ENCODE measurements at places on chromosomes 6 and 20. TPM values are rescaled to one million over a fixed set of nuclear protein-coding genes. Genes with fewer than 3 reads are reported as not detected.
A peak's percentile ranks its signal among the peaks of the same experiment; 100 is the strongest.

The SAMD3 gene
- total RNA-seq = 2.2 TPM

The TP53TG5 gene
- not detected for total RNA-seq

The C6orf163 gene
- total RNA-seq = 2.6 TPM

The ABHD16B gene
- total RNA-seq = not detected

The TBXT gene
- not detected for total RNA-seq

DNA sequence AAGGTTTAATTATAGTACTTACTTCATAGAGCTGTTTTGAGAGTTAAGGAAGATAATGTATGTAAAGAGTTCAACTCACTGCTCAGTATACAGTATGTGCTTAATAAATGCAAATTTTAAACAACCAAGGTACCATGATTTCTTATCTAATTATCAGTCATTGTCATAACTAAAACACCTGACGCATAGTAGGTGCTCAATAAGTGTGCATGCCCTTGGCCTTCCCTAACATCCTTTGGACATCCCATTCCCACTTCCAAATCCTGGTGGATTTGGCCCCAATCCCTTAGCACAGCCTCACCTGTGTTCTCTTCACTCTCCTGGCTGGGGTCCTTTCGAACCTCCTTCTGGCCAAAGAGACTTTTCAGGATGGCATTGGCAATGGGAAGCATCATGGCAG is 41.1 kb downstream of the SLC13A3 start:
- no peak for DNase-seq

- DNase-seq = no peak
Observed at GRCh38 chr20:59670786-59671492, 66.6 kb downstream of the PHACTR3 start.

DNA sequence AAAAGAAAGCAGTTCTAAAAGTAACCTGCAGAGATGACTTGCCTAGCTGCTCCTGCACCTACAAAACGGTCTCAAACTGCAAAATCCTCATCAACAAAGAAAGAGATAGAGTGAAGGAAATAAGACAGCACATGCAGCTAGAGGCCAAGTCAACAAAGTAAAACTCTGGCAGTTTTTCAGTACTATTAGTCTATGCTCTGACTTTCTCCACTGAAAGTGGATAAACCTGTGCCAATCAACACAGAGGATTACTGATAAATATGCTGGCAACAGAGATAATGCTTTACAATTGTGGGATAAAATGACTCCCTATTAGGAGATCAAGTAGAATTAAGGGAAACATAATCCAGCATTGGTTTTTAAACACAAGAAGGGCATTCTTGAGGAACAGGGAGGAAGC is 13.4 kb downstream of the KIAA0319 start:
- DNase-seq = no peak

DNA sequence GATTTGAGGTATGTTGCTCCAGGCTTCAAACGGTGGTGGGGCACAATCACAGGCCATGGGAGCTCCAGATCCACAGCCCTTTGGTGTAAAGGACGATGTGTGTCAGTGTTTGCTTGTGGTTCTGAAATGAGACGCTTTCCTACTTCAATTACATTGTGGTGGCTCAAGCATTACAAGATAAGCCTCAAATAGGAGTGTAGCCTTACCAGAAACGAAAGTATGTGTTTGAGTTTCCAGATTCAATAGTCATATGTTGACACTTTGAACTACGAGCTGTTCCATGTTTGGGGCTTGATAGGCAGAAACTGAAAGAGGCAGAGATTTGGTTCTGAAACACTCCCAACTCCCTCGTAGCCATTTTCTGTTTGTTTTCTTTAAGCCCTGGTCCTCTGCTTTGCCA is 187.1 kb downstream of the MYLK4 start:
- DNase-seq = no peak

GRCh38 chr6:144582939-144583613 is 297.9 kb downstream of the UTRN start:
- peak; percentile 19 for DNase-seq

DNA sequence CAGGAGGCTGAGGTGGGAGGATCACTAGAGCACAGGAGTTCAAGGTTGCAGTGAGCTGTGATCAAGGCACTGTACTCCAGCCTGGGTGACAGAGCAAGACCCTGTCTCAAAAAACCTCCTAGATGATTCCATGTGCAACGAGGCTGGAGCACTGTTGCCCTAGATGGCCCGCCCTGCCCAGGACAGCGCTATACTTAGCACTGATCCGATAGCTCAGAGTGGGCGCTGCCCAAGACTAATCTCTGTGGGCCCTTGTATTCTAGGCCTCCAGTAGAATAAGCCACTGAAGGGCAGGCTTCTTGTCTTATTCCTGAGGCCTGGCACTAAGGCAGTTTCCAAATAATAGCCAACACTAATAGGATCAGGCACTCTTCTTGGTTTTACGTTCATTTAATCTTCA is 41.0 kb downstream of the STK35 start:
- no peak for DNase-seq

GRCh38 chr20:52209154-52209571 is 17.6 kb upstream of the ZFP64 start:
- no peak for DNase-seq

GRCh38 chr6:166411721-166412151 is 29.0 kb upstream of the MPC1 start:
- DNase-seq = no peak

DNA sequence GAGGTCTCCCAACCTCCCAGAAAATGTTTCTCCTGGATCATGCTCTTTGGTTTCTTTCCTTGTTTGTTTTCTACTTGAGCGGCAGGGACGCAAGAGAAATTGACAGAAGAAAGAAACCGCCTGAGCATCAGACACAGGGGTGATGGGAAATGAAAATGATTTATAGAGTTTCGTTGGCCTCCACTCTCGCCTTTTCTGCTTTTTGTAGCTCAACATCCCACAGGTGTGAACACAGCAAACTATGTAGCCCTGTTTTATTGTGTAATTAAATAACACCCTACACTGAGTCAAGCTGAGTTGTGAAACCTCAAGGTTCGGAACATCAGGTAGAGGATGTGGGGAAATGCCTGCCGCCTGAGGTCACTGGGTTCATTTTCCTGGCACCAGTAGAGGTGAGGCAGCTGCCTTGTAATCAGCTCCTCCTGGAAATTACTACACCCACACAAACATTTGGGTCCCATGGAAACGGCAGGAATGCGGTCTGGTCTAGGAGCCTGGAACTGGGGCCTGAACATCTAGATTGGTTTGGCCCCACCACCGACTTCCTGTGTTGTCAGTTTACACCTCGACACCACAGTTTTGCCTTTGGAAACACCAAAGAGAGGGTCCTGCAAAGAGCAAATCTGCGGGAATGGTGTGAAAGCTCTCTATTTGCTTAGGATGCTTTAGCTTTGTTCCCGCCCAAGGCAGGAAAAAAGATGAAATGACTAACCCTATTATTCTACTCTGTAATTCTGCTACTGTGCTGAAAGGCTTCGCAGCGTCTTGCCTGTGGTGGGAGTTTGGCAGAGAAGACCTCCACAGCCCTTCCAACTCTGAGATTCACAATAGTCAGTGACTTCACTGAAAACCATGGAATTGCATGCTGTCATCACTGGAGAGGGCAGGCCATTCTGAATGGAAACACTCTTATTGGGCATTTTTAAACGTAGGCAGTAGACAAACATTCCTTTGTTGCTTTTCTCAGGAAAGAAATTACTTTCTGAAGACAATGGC is 53.0 kb downstream of the ADAT2 start:
- DNase-seq = no peak

DNA sequence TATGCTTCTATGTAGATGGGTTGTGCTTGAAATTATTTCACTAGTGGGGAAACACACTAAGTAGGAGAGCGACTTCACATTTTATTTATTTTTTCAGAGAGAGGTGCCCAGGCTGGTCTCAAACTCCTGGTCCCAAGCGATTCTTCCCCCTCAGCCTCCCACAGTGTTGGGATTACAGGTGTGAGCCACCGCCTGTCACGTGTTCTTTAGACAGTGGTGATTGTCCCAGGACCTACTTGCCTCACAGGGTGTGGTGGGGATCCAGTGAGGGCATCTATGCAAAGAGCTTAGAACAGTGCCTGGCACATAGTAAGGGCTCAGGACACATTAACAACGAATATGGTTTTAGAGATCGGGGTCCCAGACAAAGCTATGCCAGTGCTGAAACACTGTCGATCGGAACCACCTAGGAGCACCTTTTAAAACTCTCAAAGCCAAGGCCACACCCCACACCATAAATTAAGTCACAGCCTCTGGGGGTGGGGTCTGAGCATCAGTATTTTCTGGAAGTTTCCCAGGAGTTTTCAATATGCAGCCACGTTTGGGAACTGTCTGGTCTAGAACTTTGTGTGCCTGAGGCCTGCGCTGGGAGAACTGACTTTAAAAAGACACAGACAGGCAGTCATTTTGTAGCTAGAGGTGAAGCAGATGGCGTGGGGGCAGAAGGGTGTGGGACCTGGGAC is 4.8 kb upstream of the BCAS4 start:
- DNase-seq = no peak

- DNase-seq = no peak
Observed at GRCh38 chr6:47434372-47435253, 43.0 kb upstream of the CD2AP start.

DNA sequence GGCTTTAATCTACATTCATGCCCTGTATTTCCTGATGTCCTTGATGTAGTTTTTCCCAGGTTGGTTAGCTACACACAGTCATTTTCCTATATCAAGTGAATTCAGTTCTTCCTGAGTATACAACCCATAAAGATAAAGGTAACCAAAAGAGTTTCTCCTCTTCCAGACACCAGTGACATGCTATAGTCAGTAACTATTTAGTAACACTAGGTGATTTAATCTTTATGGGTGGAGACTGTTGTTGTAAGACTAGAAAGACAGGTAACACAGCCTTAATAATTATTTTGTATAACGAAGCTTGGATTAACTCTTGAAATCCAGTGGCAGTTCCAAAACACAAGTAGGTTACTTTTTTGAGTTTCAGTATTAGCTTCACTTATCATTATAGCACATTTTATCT is 17.6 kb downstream of the MCUR1 start:
- no peak for DNase-seq

GRCh38 chr20:10524034-10524476 is 89.0 kb downstream of the SLX4IP start:
- peak; percentile 56 for DNase-seq

- DNase-seq = no peak
Observed at GRCh38 chr6:903761-904160, 210.8 kb upstream of the EXOC2 start.

- DNase-seq = peak; percentile 88
Observed at GRCh38 chr6:30678964-30679726, 6.3 kb upstream of the DHX16 start.

DNA sequence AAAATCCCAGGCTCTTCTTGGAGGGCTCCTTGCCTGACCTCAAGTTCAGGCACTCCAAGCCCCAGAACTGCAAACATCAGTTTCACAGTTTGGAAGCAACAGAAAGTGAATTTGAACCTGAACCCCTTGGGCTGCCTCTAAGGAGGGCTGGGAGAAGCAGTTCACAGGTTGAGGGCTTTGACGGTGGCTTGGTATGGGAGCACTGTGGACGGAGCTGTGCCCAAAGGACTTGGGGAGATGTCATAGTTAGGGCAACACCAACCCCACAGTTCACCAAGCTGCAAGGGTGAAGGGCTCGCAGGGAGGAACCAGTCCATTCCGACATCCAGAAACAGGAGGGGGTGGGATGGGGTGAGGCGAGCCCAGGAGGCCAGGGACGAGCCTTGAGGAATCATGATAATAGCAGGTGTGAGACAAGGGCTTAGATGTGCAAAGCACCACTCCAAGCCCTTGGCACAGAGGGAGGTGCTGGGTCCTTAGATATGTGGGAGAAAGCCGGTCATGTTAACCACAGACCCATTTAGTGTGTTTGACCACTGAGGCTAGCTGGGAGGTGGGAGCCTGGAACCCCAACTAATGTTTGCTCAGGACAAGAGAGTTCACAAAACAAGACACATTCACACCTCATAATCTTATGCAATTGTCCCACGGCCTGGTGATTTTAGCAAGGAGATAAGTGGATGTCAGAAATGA is 4.3 kb downstream of the CEBPB start:
- no peak for DNase-seq

DNA sequence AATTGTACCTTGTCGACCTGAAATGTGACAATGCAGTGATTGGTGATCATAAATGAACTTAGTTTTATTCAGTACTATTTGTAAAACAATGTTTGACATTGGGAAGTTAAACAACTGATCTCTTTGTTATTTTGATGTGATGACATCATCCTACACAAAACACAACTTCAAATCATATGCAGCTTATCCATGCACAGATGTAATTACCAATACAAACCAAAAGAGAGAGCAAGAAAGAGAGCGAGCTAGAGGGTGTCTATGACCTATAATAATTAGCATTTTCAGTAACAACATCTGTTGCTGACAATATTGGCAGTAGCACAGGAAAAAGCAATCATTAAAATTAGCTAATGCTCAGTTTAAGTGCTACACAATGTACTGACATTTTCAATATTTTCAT is 320.9 kb downstream of the UTRN start:
- DNase-seq = no peak

DNA sequence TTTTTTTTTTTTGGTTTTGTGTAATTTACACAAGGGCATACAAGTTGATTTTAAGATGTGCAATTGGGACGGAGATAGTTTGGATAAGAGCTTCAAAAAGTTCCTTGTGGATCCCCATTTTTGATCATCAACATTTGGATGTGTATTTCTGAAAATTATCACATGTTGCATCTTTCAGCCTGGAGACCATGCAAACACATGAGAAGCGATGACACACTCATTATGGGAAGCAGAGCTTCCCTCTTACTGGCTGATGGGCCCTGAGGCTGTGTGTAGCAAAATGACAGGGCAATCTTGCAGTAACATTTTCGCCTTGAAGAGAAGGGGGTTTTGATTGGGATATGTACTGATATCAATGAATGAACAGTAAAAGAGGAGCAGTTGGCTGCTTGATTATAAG is 22.0 kb upstream of the RIPK1 start:
- DNase-seq = no peak

GRCh38 chr6:1580109-1580508 is 29.6 kb upstream of the FOXC1 start:
- DNase-seq = no peak

GRCh38 chr20:16284385-16285100 is 288.7 kb downstream of the KIF16B start:
- DNase-seq = no peak

GRCh38 chr20:44959638-44960102 is 527 bp downstream of the TOMM34 start:
- no peak for DNase-seq

DNA sequence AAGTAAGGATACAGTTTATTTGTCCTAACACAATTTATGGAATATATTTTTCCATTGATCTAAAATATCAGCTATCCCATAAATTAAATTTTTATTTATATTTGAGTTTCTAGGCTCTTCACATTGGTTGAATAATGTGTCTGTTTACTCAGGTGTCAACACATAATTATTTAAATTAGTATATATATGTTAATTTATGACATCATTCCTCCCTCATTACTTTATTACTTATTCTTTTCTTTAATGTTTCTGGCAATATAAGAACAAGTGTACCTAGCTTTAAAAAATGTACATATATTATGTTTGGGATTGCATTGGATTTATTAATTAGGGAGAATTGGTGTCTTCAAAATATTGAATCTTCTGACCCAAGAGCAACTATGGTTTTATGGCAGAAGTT is 31.2 kb upstream of the TCF21 start:
- no peak for DNase-seq
